ENCODE measurements at places on chromosomes 13 and 19. TPM values are rescaled to one million over a fixed set of nuclear protein-coding genes. Genes with fewer than 3 reads are reported as not detected.

DNA sequence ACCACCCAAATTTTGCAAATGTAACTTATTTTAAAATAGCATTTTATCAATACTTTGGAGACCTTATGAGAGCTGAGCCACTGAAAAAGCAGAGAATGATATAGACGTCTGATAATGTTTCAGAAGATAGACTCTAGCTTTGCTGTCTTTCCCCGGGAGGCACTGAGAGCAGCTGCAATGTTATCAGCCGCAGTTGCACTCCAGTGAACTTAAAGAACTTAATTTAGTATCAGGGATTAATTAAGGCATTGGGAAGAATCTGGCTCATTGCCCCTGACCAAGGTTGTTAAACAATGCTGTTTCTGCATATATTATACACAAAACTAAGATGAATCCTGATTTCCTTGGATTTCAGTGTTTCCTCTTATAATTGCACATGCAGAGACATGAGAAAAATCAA lies 75.7 kb upstream of the SGCG start:
- DNase-seq, result no peak

DNA sequence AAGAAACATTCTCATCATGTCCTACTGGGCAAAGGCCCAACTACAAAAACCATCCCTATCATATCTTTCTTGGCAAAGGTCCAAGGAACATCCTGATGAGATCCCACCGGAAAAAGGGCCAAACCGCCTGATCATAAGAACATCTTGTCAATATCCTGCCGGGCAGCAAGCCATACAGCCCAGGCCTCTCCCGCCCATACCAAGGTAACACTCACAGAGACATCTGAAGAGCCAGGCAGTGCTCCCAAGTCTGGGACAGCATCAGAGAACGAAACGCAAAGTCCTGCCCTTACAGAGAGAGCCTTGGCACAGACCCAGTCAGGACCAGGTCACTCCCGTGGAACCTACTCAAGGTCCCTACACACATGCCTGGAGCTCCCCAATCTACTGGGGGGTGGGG lies 18.5 kb upstream of the ZNF331 start:
- no peak for DNase-seq

DNA sequence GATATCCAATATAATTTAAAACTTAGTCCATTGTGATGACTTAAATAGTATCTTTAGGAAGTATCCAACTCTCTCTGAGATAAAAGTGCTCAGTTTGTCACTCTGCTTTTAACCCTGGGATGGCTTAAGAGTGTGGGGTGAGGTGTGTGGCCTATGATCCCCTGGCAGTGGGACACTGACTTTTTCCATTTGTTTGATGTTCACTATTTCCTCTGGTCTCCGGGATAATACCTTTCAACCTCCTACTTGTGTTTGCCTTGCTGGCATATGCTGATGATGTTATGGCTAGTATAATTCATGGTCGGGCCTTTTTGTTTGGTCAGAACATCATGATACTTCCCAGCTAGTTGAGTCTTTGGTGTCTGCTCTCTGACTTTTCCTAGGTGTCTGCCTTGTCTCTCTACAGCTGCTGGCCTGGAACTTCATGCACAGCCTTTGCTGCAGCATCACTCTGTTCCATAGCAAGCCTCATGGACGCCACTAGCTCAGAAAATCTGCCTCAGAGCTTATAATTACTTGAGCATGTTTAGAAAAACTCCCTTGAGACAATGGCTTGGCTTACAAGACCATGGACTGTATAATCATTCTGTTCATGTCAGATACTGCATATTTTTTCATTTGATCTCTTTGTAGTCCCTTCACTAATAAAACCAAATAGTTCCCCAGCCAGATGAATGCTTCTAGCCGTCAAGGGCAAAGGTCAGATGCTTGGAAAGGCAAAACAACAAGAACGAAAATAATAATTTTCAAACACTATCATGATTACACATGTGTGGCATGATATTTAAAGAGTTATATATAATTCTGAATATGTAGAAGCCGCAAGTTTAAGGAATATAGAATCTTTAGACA lies 75.2 kb downstream of the WDFY2 start:
- no peak for DNase-seq

DNA sequence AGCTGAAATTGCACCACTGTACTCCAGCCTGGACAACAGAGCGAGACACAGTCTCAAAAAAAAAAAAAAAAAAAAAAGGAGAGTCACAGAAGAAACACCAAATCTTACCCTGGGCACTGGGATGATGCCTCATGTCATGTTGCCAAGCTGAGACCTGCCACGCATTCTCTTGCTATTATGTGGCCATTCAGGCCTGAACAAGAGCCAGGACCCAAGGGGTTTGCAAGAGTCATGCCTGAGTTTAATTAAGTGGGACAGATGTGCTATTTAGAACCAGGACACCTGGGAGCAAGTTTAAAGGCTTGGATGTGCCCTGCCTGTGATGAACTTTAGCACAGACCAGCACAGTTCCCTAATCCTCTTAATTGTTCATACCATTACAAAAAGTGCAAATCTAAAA lies 9.8 kb downstream of the PNMA8A start:
- DNase-seq, result no peak

DNA sequence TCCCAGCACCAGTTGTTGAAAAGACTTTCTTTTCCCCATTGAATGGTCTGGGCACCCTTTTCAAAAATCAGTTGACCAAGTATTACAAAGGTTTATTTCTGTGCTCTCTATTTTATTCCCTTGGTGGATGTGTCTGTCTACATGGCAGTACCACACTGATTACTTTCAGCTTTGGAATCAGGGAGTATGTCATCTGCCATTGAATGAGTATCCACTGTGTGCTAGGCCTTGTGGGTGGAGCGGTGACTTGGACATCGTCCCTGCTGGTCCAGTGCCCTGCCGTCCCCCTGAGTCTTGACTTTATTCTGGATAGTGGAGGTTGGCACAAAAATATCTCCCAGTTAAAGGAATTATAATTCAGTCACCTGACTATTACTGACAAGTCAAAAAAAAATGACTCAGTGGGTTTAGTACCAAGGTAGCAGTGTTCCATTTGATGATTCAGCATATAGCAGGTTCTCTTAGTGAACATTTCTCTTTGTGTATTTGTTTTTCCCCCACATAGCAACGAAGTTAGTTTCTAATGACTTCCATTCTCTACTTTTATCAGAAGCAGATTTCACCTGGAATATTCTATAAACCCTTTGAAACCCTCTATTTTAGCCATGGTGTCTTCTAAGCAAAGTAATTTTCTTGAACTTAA lies 3.9 kb downstream of the UPF3A start:
- DNase-seq, result no peak

GRCh38 chr19:27720155-27720554 lies 1492.8 kb downstream of the UQCRFS1 start:
- no peak for DNase-seq

C19orf85 gene
- total RNA-seq, result not detected

GRCh38 chr13:73335210-73335609 lies 276.4 kb downstream of the KLF5 start:
- DNase-seq, result no peak

DNA sequence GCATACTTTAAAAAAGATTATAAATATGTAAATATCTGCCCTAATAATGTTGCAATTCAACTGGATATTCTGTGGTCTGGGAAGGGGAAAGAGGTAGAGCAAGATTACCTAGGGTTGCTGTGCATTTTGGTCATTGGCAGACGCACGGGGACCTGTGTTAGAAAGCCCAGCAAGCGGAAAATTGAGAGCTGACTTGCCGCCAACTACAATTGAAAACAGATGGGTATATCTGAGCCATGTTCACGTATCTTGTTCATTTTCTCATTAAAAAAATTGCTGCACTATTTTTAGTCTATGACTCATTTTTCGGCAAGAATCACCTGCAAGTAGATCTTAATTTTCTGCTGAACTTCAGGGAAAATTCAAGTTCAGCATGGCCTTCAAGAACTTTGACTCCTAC lies 308.5 kb upstream of the TMTC4 start:
- DNase-seq, result no peak

DNA sequence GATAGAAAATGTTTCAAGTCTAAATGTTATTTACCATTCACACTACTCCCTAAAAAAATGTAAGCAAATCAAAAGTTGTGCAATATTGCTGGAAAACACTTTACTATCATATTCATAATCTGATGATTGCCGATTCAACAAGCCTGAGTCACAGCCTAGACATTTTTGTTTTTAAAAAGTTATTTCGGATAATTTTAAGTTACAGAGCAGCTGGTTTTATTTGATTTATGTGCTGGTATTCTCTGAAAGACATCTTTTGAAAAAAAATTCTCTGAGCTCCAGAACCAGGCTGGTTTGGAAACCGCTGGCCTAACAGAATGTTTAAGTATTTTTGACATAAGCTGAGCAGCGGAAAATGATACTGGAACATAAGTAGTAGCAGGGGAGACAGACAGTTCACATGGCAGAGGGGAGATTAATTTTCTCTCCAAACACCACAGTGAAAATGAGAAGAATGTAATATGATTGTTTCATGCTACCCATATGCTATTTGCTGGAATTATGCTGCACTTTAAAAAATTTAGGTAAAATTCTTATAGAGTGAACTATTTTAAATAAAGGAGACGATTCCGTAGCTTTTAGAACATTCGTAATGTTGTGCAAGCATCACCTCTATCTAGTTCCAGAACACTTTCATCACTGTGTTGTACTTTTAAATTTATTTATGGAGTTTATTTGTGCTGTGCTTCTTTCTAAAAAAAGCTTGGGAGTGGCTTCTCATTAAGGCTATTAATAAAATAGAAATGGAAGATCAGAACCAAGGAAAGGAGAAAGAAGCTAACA lies 36.1 kb downstream of the TBC1D4 start:
- no peak for DNase-seq

IGFL3 gene
- total RNA-seq, result not detected

DNA sequence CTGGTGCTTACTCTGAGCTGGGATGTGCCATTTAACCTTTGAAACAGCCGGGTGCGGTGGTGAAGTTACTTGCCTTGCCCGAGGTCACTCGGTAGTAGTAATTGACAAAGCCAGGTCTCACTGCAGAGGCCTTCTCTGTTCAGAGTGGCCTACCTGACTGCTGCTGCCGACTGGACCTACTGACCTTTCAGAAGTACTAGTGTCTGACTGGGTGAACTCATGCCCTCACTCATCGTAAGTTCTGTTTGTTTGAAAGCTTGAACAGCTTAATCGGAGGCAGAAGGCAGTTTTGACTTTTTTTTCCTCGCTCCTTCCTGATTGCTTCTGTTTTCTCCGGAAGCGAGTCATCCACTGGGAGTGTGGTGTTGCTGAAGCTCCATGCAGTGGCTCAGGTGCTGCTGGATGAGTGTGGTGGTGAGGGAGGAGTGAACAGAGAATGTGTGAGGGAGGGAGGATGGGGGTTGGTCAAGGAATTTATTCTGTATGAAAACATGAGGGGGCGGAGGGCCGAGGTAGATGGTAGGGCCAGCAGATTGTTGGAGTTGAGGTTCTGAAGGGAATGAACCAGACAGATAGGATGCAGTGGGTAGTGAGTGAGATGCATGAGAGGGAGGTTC lies 2.7 kb downstream of the SPINT2 start:
- no peak for DNase-seq

- DNase-seq, result no peak
These were observed 82.5 kb downstream of the DHRS12 start for GRCh38 chr13:51721496-51721895.

DNA sequence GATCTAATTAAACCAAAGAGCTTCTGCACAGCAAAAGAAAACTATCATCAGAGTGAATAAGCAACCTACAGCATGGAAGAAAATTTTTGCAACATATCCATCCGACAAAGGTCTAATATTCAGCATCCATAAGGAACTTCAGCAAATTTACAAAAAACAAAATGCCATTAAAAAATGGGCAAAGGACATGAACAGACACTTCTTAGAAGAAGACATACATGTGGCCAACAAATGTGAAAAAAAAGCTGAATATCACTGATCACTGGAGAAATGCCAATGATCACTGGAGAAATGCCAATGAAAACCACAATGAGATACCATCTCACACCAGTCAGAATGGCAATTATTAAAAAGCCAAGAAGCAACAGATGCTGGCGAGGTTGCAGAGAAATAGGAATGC lies 32.5 kb downstream of the ZNF582 start:
- DNase-seq, result no peak
